ENCODE measurements at places on chromosomes 7 and 10.

DNA sequence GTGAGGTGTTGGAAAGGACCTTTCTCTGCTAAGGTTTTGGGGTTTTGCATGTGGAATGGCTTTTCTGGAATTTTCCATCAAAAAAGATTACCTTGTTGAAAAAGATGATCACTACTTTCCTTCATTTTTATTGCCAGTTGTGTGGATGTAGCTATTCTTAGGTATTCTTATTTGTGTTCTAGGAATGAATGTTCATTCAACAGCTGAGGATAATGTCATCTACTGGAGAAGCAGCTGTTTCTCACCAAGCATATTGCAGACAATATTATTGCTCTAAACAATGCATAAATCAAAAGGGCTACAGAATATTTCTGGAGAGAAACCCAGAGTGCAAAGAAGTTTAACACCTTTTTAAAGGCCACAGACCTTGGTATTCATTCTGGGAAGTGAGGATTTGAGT is 145.6 kb upstream of the CALCR start:
- no peak for DNase-seq

GRCh38 chr7:103524042-103524907 is 78.3 kb upstream of the SLC26A5 start:
- no peak for DNase-seq

DNA sequence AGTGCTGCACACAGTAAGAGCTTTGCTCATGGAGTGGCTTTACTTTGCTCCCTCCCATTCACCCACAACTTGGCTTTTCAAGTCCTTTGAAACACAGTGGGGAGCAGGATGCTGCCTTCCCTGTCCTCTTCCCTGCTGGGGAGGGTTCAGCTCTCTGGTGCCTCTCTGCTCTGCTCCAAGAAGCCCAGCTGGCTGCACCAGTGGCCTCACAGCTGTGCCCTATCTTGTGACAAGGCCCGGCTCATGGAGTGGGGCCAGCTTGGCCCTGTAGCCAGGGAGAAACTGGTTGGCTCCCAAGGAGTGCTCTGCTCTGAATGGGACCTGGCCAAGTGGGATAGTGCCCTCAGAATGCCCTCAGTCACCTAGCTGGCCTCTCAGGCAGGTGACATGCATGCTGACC is 212.3 kb upstream of the ZMIZ1 start:
- DNase-seq, result no peak

- no peak for DNase-seq
These were observed 75.2 kb downstream of the PARD3 start for GRCh38 chr10:34739915-34740314.

- DNase-seq, result no peak
These were observed 9.5 kb upstream of the NPFFR1 start for GRCh38 chr10:70293169-70293843.

DNA sequence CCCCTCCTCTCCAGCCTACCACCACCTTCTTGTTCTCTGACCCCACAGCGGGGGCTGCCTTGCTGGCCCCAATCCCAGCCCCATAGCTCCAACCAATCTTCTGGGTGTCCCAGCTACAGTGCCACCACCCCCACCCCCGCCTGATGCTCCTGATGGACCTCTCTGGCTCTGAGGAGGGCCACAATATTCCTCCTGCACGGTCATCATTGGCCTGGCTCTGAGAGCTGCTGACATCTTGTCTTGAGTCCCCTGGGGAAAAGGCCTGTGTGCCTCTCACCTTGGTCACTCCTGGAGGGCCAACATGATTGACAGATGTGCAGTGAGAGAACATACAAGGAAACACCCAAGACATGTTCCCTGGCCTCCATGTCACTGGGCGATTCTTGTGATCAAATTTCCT is 7.6 kb downstream of the GDF2 start:
- DNase-seq, result no peak

DNA sequence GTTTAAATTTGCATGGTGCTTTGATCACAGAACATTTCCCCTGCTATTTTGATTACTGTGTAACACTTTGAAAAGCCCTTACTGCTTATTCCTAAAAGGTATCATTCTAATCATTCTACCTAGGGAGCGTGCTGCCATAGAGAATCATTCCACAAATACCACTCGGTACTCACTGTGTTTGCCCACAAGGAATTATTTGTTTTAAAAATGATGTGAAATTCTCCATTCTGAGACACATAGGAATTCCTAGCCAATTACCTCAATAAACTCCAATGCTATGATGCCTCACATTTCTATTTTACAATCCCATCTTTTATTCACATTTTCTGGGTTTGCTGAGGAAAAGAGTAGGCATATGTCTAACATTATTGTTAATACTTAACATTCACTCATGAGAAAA is 16.2 kb upstream of the TES start:
- no peak for DNase-seq

DNA sequence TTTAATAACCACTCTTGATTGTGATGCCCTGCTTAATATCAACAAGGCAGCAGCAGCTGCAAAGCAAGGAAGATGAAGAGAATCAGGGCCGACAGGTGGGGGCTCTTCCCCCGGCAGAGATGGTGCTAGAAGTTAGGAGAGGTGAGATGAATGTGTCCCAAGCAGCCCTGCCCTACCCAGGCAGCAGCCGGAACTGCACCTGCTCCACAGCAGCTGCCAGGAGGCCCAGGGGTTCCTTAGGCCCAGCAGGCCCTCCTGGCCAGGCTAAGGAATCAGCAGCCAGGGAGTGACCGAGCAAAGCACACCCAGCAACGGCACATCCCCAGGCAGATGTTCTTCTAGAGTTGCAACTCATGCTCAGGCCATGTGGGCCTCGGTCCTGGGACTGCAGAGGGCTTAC is 17.9 kb downstream of the AFAP1L2 start:
- DNase-seq, result no peak

DNA sequence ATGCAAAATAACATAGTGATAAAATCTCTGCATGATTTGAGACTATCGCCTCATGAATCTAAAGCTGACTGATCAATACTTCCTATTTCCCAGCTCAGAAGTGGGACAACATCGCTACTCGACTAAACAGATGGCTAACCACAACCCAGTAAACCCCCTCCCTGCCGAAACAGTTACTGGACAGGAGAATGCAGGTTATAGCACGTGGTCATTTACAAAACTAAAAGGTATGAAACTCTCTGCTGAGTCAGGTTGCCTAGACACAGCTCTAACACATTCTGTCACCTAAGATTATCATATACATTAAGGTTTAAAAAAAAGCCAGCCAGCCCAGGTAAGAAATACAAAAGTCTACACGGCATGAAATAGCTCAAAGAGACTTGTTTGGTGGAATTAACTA is 64.0 kb downstream of the CTBP2 start:
- no peak for DNase-seq

GRCh38 chr7:105022458-105022857 is 8.5 kb downstream of the KMT2E start:
- DNase-seq, result no peak

DNA sequence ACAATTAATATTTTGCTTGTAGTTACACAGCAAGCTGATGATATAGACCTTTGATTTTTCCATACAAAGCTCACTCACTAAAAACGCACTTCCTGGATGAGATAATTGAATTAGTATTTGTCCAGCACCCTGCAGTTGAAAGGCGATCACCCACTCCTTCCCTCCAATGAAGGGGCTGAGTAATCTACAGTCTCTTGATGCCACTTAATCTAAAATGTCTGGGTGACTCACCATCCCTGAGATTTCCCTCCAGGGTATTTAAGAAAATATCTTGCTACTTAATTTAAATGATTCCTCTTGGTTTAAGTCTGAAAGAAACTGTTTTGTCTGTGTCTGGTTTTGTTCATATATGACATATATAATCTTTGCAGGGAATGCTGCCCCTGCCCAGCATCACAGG is 515.3 kb downstream of the GRID1 start:
- no peak for DNase-seq

- no peak for DNase-seq
These were observed 2.3 kb downstream of the HPS1 start for GRCh38 chr10:98444314-98445006.

All from stimulated activated CD8-positive, alpha-beta memory T cell treated with anti-CD3 and anti-CD28 coated beads, Interleukin-7, amount 100 ng/mL, for 48 hours (primary cell).